Stimulated activated CD8-positive, alpha-beta memory T cell treated with anti-CD3 and anti-CD28 coated beads, Interleukin-15, amount 100 ng/mL, for 24 hours (primary cell): ENCODE measurements at places on chromosomes 4 and X.

DNA sequence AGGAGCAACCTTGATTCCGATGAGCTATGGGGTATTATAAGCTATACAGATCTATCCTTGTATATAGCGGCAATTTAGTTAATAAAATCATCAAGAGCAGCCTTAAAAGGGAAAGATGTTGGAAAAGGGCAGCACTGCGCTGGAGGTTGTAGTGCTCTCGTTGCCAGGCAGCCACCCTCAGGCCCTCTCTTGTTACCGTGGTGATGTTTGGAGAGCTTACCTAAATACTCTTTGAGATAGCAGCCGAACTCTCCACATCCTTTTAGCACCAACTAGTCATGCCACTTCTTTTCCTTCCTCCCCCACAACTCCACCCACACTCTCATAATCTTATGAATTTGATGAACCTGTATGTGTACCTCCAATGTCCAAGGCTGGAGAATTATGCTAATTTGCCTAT lies 3.8 kb upstream of the RADX start:
- no peak for DNase-seq

DNA sequence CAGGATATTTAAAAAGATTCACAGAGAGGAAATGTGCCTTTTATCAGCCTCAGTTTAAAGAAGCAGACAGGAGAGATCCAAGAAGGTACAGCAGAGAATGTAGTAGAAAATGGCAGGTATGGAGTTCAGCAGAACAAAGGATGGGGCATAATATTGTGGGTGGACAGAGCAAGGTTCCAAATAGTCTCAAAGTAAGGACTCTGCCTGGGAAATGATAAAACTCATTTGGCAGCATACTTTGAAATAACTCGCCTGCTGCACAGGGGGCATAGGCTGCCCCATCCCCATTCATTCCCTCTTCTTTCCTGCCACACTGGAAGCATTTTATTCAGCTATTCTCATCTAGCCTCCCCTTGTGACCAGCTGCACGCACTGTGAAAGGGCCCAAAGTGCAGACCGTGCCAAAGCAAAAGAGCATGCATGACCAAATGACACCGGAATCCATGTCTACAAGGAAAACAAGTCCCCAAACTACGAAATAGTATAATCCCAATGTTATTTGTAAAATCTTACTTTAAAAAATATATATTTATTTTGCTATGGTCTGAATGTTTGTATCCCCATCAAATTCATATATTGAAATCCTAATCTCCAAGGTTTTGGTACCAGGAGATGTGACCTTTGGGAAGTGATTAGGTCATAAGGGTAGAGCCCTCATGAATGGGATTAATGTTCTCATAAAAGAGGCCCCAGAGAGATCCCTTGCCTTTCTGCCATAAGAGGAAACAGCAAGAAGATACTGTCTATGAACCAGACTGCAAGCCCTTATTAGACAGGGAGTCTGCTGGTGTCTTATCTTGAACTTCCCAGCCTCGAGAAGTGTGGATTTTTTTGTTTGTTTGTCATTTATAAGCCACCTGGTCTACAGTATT lies 77.4 kb upstream of the PRSS48 start:
- no peak for DNase-seq

DNA sequence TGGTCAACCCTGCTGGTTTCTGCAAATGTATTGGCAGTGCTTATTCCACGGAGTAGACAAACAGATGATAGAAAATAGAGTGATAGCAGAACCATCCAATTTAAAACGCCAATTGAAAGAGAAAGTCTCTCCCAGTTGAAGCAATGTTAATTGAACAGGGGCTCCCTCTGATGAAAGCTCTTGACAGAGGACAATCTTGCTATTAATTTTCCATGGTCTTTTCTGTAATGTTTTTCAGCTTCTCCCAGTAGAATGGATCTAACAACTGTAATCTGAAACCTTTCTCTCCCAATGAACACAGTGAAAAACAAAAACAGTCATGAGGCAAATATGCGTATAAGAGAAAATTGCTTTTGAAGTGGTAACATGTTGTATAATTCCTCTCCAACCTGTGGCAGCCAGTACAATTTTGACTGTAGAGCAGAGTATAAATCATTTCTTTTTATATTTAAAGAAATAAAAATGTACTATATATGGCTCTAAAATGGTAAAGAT lies 225.1 kb upstream of the GALNTL6 start:
- no peak for DNase-seq

DNA sequence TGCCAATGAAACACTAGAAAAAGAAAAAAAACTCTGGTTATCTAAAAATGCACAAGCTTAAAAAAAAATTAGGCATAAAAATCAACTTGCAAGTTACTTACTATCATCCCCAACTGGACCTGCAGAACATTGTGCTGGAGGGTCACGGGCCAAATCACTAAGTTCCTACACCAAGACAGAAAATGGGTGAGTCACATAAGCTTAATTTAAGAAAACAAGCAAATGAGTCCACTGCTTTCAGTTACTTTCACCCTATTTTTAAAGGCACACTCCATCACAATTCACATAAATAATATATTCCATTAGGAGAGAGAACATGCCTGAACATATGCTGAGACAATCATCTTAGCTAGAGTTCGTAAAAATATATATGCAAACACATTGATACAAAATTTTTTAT lies 17.7 kb downstream of the UBE2D3 start:
- no peak for DNase-seq

DNA sequence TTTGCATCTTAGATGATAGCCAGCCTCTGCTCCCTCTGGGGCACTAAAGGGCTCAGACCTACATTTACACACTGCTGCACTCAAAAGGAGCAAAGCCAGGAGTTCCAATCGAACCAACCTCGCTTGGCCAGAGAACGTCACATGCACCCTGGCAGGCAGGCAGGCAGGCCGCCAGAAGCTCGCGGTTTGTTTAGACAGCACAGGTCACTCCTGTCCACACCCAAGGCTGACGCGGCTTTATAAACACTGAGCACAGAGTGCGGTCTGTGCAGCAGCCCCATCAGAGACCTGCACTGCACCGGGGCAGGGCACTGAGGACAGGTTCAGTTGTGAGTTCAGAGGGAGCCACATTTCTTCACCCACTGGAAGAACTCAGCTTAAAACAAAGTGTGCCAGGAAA lies 143.9 kb downstream of the BCOR start:
- no peak for DNase-seq

DNA sequence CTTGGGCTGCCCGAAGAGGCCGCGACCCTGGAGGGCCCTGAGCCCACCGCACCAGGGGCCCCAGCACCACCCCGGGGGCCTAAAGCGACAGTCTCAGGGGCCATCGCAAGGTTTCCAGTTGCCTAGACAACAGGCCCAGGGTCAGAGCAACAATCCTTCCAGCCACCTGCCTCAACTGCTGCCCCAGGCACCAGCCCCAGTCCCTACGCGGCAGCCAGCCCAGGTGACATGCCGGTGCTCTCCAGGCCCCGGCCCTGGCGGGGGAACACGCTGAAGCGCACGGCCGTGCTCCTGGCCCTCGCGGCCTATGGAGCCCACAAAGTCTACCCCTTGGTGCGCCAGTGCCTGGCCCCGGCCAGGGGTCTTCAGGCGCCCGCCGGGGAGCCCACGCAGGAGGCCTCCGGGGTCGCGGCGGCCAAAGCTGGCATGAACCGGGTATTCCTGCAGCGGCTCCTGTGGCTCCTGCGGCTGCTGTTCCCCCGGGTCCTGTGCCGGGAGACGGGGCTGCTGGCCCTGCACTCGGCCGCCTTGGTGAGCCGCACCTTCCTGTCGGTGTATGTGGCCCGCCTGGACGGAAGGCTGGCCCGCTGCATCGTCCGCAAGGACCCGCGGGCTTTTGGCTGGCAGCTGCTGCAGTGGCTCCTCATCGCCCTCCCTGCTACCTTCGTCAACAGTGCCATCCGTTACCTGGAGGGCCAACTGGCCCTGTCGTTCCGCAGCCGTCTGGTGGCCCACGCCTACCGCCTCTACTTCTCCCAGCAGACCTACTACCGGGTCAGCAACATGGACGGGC lies 579 bp downstream of the ABCD1 start:
- DNase-seq, result no peak

GRCh38 chr4:10123227-10124101 lies 6.9 kb upstream of the WDR1 start:
- DNase-seq, result no peak
